ENCODE measurements at places on chromosomes 12 and 14.

- DNase-seq: no peak
These were observed 15.1 kb downstream of the NAP1L1 start for GRCh38 chr12:76069339-76069738.

DNA sequence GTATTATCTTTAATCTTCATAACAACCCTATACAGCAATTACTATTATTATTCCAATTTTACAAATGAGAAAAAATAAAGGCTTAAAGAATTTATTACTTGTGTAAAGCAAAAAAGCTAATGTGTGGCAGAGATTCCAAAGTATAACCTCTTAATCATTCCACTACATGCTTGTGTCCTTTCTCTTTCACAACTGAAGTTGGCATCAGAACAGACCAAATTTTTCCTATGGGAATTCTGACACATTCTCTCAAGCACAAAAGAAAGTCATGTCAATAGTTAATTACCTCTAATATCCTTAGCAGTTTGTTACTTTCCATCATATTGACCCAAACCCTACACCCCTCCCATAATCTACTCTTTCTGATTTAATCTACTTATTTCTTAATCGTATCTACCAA lies 86.7 kb downstream of the BCL2L14 start:
- no peak for DNase-seq

DNA sequence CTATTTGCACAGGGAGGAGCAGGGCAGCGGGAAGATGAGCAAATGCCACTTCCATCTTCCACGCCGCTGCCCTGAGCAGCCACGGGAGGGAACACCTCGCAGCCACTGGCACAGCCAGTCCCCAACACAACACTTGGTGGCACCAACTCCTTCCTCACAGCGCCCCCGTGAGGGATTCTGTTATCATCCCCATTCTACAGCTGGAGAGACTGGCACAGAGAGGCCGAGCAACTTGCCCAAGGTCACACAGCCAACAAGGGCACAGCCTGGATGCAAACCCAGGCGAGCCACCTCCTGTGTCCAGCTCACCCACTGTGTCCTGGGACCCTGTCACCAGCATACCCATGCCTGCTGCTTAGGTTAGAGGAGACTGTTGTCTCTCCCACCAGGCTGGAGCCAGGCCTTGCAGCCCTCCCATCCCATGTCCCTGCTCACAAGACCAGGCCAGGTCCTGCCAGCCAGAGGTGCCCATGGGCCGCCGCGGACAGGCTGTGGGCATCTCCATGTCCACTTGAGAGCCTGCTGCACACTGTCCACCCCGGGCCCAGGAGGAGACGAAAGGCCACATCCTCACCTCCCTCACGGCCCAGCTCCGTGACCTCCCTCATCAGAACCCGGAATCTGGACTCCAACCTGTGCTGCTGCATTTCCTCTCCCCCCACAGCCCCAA lies 57.0 kb downstream of the NCOR2 start:
- DNase-seq: no peak

GRCh38 chr12:9943240-9943639 lies 11.1 kb upstream of the CLEC2A start:
- DNase-seq: no peak

GRCh38 chr12:80684077-80684495 lies 23.3 kb upstream of the MYF6 start:
- no peak for DNase-seq

GRCh38 chr12:72304751-72305150 lies 32.6 kb downstream of the TRHDE start:
- no peak for DNase-seq

GRCh38 chr12:26112232-26112631 lies 12.6 kb downstream of the BHLHE41 start:
- DNase-seq: no peak

- DNase-seq: no peak
These were observed 16.8 kb upstream of the KRT80 start for GRCh38 chr12:52208424-52209165.

DNA sequence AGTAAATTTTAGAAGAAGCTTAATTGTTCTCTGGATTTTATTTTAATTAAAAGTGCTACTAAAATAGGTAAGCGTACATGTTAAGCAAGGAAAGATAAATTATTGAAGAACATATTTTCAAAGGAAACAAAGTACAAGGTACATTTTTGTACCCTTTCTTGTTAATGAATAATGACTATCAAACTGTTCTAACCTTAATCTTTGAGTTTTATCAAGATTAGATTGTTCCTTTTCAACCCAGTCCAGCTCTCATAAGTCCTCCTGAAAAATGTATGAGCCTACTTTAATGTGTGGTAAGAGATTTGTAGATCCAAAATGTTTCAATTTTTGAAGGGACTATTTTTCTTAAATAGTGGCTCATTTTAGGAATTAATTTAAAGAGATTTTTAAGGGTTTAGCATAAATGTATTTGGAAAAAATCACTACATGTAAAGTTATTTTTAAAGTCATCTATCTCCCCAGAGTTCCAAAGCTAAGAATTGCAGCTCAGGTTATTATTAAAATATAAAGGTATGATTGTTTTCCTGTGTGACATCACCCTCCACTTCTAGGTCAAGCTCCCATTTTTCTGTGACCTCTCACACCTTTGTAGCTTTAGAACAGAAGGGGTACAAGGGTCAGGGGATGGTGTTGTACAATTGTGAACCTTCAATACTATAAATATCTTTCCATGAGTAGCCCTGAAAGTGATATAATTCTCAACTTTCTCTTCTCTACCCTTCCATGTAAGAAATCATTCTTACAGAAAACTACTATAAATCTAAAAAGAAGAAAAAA lies 1.2 kb upstream of the PIK3C2G start:
- DNase-seq: no peak

DNA sequence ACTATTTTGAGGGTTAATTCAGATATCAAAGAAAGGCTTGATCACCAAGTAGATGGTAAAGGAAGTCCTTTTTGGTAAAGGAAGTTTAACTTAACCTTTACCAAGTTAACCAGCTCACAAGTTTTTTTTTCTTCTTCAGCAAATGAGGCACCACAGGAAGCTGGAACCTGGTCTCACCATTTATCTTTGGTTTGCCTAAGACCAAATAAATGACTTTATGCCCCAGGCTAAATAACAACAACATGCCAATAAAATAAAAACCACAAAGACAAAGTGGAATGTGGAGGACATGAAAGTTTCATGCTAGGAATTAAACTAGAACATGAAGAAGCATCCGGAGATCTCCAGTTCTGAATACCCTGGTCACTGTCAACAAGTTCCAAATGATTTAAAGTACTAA lies 116.8 kb upstream of the PRICKLE1 start:
- no peak for DNase-seq

- no peak for DNase-seq
These were observed 2.0 kb upstream of the ENO2 start for GRCh38 chr12:6912164-6912935.

DNA sequence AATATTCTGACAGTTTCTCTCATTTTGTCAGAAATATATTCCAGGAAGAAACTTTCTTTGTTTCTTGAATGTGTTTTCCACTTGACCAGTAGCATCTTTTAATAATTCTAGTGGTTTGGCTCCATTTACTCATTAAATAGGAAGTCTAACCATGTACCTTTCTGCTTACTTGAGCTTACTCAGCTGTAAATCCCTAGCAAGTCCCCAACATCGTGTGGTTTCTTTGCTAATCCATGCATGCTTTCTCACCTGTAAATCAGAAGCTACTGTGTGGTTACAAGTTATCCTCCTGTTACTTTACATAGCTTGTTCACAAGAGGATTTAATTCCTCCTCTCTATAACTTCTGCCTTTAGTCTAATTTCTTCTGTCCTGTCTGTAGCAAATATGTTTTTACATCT lies 227.7 kb downstream of the FSCB start:
- no peak for DNase-seq

GRCh38 chr14:77031759-77032490 lies 3.4 kb upstream of the IRF2BPL start:
- no peak for DNase-seq

DNA sequence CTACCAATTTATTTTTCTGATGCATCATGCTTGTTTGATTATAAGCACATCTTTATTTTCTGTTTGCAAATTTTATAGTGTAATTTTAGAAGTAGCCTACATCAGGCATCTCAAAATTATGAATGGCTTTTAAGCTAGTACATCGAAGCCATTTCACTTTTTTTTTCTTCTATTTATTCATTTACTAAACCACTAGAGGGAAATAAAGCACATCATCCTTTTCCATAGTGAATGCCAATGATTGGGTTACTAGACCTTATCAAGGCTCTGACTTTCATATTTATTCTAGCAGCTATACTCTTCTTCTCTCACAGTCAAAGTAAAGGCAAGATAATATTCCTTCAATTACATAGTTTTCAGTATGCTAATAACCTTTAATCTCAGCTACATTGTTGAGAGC lies 736.4 kb upstream of the LRFN5 start:
- no peak for DNase-seq

DNA sequence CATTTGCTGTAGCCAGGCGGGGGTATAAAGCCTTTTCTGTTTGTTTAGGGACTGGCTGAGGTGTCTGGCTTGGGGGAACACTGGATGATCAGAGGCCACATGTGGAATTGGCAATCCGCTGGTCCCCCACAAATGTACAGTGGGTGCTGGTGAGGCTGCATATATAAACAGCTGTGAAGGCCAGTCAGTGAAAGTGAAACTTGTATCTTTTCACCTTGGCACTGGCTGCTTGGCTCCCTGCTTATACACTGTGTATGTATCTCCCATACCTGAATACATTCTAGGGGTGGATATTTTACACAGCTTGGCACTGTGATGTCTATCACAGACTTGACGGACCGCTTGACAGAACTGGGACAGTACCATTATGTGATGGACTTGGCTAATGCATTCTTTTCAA lies 246.8 kb upstream of the AVPR1A start:
- no peak for DNase-seq

GRCh38 chr12:127742231-127742630 lies 524.7 kb upstream of the TMEM132C start:
- DNase-seq: no peak

GRCh38 chr12:106112145-106112821 lies 26.5 kb downstream of the NUAK1 start:
- no peak for DNase-seq

- DNase-seq: no peak
These were observed 2.6 kb upstream of the SLC11A2 start for GRCh38 chr12:51028813-51029150.

DNA sequence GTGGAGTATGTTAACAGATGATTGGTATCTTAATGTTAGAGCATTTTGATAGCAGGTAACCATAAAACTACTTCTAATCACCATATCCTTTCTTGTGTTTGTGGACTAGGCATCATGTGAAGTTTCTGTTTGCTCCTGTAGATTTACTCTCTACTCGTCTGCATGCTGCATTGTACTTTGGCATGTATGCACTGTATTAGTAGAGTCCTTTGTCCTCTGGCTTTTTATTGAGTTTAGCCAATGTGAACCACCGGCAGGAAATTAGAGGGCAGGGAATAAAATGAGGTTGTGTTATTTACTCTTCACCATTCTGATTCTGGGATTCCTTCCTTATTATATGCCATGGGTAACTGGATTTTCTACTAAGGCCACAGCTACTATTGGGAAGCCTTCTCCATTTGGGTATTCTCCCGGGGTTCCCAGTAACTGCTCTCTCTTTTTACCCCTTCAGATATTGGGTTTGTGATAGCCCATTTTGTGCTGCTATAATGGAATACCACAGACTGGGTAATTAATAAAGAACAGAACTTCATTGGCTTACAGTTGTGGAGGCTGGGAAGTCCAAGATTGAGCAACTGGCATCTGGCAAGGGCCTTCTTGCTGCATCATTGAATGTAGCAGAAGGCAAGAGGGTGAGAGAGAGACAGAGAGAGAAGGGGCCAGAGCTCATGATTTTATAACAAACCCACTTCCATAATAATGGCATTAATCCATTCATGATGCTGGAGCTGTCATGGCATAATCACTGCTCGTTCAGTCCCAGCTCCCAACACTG lies 22.4 kb downstream of the FAM177A1 start:
- no peak for DNase-seq

- DNase-seq: no peak
These were observed 1248.4 kb downstream of the LRFN5 start for GRCh38 chr14:42855085-42855484.

DNA sequence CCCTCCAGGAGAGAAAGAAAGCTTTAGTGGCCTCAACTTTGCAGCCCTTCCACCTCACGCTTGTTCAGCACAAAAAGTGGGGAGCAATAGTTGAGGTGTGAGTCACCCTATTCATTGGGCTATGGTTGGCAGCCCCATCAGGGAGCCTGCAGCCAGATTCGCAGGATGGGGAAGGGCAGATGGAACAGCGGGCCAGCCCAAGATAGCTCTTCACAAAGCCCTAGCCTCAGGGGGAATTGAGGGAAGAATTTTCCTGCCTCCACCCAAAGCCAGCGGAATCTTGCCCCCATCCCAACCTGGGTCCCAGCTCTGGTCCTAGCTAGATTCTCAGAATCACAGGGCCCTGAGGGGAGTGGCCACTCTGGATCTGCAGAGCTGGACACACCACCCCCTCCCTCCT lies 3.6 kb upstream of the KRT5 start:
- no peak for DNase-seq

GRCh38 chr12:113678223-113679119 lies 206.8 kb upstream of the LHX5 start:
- DNase-seq: no peak

GRCh38 chr14:101239065-101239464 lies 322.2 kb upstream of the DIO3 start:
- no peak for DNase-seq

DNA sequence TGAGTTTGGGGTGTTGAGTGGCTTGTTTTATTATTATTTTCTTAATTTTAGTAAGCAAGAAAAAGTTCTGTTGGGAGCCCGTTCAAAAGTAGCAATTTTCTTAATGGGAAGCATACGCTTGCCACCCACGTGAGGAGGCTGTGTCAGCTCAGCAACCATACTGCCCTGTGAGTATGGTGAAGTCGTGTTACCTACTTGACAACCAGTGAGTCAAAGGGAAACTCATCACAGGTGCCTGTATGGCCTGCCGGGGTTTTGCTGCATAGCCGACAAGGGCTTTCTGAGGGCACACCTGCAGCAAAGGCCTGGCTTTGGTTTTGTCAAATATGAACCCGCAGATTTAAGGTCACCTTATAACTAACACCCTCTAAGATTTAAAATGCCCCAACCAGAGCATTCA lies 31.1 kb downstream of the PITPNM2 start:
- no peak for DNase-seq

- DNase-seq: no peak
These were observed 22.2 kb upstream of the TESC start for GRCh38 chr12:117121441-117121840.

DNA sequence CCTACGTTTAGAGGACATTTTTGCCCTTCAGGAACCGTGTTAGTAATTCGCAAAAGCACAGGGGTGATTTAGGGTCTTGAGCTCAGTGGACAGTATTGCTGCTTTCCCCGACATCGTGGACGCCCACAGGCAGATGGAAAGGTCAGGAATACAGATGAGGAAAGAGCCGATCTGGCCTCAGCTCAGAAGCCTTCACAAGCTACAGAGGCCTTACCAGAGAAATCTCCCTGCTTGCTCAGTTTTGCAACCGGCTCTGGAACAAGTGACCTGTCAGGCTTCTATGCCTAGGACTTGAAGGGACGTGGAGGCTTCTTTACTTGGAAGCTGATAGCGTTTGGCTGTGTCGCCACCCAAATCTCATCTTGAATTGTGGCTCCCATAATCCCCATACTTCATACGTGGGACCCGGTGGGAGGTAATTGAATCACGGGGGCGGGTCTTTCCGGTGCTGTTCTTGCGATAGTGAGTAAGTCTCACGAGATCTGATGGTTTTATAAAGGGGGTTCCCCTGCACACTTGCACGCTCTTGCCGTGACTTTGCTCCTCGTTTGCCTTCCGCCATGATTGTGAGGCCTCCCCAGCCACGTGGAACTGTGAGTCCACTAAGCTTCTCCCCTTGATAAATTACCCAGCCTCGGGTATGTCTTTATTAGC lies 332.5 kb downstream of the MED13L start:
- DNase-seq: no peak

- DNase-seq: no peak
These were observed 90.2 kb upstream of the HECTD1 start for GRCh38 chr14:31297701-31298344.

Data from thoracic aorta (tissue), 2 donors.